ENCODE measurements at places on chromosomes 3 and 15. TPM values are rescaled to one million over a fixed set of nuclear protein-coding genes. Genes with fewer than 3 reads are reported as not detected.

The WNT7A gene
- total RNA-seq, result not detected

The UBAP1L gene
- total RNA-seq, result 1.1 TPM

The CHST2 gene
- total RNA-seq, result 0.49 TPM

The TUSC7 gene
- total RNA-seq, result not detected

The KBTBD13 gene
- not detected for total RNA-seq

The NANOGP8 gene
- not detected for total RNA-seq

The TIGIT gene
- total RNA-seq, result not detected

The LDHAL6B gene
- total RNA-seq, result not detected

The DLL4 gene
- 0.05 TPM for total RNA-seq

DNA sequence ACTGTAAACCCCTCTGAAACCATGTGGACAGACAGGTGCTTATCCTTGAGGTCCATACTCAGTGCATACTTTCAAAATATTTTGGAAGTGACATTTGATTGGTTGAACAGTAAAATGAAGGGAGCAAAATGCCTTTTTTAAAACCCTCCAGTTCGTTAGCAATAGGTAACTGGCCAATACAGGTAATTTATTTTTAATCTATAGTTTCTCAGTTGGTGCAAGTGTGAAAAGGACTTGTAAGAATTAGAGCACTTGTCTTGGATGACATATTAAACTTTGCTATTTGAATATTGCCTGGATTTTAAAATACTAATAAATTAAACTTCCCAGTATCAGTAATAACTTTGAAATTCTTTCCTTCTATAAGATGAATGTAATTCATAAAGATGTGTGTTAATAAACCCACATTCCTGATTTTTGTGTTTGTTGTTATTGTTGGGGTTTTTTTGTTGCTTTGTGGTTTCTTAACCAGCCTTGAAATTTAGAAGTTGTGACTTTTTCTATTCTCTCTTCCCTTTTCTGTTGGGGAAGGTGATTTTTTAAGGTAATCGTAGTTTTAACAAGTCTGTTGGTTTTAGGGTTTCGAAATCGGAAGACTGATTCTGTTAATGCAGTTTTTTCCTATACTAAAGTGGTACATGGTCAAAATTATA, 90.0 kb downstream of the STT3B start:
- DNase-seq, result no peak

DNA sequence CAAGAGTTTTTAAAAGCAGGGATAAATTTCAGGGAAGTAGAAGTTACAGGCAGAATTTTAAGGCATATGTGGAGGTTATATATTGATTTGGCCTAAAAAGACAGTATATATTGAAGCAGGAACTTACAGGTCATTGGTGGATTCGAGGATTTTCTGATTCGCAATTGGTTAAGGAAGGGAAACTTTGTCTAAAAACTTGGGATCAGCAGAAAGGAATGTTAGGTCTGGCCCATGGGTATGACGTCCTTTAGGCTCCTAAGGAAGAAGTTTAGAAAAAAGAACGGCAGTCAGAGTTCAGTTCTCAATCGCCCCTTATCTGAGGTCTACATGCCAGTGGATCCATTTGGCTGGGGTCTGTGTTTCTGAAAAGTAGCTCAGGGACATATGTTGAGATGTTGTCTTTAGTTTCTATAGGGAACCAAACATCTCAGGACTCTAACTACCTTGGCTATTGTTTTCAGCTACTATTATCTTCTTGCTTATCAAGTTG, 33.2 kb upstream of the ACP3 start:
- no peak for DNase-seq

DNA sequence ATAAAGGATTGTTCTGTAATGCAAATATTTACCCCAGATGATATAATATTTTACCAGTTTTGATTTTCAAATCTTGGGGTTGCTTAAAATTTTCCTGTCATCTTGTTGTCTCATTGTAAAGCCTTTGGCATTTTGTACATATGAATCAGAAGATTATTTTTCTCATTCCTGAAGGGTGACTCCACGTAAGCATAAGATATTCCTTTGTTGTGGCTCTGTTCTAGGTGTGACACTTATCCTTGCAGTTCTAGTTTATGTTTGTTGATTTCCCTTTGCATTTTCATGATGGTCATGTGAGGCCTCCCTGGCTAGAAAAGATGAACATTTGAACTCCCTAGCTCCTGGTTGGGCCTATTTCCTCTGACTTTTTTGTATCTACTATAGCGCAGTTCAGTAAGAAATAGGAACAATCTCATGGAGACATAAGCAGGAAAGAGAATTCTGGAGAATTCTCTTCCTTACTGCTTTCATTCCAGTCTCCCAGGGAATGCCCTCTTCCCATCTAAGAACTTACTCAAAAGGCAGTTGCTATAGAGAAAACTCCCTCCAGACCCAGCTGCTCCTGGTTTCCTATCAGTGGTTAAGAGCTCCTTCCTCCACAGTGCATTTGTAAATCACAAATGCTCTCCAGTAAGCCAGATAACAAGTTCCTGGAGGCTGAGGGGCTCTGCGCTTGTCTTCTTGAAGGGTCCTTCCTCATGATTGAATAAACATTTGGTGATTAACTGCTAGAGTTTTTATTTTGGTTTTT, 124.7 kb downstream of the WNT5A start:
- no peak for DNase-seq

DNA sequence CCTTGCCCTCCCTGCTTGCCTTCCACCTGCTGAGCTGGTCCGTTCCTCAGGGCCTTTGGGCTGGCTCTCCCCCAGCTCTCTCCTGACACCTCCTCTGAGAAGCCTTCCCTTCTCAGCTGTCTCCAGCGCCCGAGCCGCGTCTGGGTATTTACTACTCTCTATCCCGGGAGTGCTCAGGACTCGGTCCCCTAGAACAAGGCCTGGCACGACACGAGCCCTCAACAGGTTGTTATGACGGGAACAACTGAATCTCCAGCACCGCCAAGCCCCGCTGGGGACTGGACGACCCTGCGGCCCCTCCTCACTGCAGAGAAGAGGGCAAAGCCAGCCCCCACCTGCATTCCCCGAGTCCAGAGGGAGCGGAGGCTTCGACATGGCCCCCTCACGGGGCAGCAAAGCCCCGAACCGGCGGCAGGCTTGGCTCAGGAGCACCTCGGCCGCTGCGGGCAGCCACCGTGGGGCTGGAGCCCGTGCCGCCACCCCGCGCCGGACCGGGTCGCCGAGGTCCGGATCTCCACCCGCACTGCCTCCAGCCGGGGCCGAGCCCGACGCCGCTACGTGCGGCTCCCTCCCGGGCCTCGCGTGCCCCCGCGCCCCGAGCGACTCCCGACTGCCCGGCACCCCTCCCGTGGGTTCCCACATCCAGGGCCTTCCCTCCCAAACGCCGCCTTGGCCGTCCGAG, 792 bp downstream of the TPRA1 start:
- DNase-seq, result no peak

- no peak for DNase-seq
Observed at GRCh38 chr3:105539897-105540296, 173.2 kb downstream of the ALCAM start.

Data from NCI-H460 (cell line).